ENCODE measurements at places on chromosomes 2 and 18.

DNA sequence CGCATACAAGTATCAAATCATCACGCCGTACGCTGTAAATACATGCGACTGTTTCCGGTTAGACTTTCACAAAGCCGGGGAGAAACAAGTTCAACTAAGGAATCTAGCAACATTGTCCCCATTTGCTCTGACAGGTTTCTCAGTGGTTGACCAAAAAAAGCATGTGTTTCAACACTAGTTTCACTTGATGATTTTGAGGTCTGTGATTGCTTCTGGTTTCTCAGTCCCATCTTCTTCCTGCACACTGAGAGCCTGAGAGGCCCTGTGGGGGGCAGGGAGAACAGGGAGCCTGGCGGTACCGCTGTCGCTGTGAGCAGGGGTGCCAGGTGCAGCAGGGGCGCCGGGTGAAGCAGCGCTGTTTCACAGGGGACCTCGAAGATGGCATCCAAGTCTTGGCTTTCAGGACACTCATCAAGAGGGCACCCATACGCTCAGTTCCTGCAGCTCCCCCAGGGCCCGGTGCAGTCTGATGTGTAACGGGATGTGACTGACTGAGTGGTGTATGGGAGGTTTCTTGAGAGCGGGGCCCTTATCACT lies 270.9 kb downstream of the TWIST2 start:
- no peak overlapping the region for H3K4me3 ChIP-seq
- 0 out of 2 replicates have a peak, but pooled peaks cover 2% of the 10 kb centered on the region for H3K4me1 ChIP-seq
- no peak overlapping the region for H3K27ac ChIP-seq
- DNase-seq, result no peak

- H3K27me3 ChIP-seq, result no peaks in the 10 kb centered on the region
- H3K36me3 ChIP-seq, result no peaks in the 10 kb centered on the region
- no peak for DNase-seq
- H3K4me3 ChIP-seq, result no peak overlapping the region
- peaks cover 25% of the 10 kb centered on the region for H3K4me1 ChIP-seq
Observed at GRCh38 chr18:75183973-75184493, 24.9 kb downstream of the PTGR3 start.

GRCh38 chr18:80070825-80071224 lies 36.6 kb downstream of the RBFA start:
- no peak overlapping the region for H3K4me3 ChIP-seq
- peaks cover 5% of the 10 kb centered on the region for H3K4me1 ChIP-seq
- H3K36me3 ChIP-seq, result peaks cover 8% of the 10 kb centered on the region
- no peak for DNase-seq
- no peak overlapping the region for H3K27ac ChIP-seq
- no peaks in the 10 kb centered on the region for H3K27me3 ChIP-seq

DNA sequence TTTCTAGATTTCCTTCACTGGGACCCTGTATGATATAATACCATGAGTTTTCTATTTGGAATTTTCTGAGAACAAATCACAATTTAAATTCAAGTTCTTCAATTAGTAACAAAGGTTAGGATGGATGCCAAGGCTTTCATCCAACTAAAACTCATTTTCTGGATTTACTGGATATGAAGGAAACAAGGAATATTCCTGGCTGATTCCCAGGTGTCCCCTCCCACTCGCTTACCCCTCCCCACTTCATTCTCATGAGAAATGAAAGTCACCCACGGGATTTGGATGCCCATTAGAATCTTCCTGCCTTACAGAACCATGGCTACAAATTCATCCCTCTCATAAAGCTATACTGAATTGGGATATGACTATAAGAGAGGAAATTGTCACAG lies 40.0 kb downstream of the RNU4ATAC start:
- H3K27me3 ChIP-seq, result no peaks in the 10 kb centered on the region
- no peak overlapping the region for H3K4me3 ChIP-seq
- H3K36me3 ChIP-seq, result no peaks in the 10 kb centered on the region
- DNase-seq, result no peak

DNA sequence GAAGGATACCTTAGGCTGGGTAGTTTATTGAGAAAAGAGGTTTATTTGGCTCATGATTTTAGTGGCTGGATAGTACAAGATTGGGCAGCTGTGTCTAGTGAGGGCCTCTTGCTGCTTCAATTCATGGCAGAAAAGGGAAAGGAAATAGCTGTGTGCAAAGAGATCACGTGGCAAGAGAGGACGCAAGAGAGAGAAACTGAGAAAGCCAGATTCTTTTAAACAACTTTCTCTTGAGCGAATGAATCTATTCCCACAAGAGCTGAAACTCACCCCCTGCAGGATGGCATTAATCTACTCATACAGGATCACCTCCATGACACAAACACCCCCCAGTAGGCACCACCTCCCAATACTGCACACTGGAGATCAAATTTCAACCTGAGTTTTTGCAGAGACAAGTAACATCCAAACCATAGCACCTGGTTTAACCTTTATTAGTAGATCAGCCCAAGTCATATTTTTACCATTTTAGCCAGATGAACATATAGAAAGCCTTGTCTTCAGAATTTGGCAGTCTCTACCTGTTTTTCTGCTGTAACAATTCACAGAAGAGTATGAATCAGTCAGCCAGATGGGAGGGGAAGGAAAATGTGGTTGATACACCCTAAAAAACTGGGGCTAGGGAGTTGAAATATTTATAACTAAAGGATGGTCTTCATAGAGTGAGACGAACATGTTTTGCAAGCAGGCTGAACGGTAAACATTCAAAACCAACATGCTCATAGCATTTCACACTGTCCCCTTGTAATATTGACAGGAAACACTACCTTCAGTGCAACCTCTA lies 73.9 kb upstream of the NCKAP5 start:
- no peak overlapping the region for H3K4me3 ChIP-seq
- no peak for DNase-seq
- H3K4me1 ChIP-seq, result peaks cover 36% of the 10 kb centered on the region
- H3K36me3 ChIP-seq, result no peaks in the 10 kb centered on the region

DNA sequence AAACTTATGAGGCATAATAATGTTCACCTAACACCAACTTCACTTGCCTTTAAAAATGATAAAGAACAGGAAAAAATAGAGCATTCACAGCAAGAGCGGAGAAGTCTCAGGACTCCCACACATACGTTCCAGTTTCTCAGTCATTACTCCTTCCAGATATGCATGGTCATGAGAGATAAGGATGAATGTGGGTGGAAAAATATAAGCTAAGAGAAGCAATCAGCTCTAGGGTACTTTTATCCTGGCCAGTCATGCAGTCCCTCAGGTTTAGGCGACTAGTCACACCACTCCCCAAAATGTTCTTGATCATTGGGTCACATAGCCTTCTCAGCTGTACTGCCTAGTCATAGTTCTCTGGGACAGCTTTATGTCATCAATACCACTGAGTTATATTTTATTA lies 29.2 kb upstream of the CCDC178 start:
- H3K36me3 ChIP-seq, result no peaks in the 10 kb centered on the region
- no peaks in the 10 kb centered on the region for H3K27me3 ChIP-seq
- DNase-seq, result no peak

- no peaks in the 10 kb centered on the region for H3K4me1 ChIP-seq
- DNase-seq, result no peak
- no peak overlapping the region for H3K4me3 ChIP-seq
- no peaks in the 10 kb centered on the region for H3K36me3 ChIP-seq
- no peak overlapping the region for H3K27ac ChIP-seq
- H3K27me3 ChIP-seq, result no peaks in the 10 kb centered on the region
Observed at GRCh38 chr2:209937893-209938292, 64.5 kb upstream of the RPE start.

DNA sequence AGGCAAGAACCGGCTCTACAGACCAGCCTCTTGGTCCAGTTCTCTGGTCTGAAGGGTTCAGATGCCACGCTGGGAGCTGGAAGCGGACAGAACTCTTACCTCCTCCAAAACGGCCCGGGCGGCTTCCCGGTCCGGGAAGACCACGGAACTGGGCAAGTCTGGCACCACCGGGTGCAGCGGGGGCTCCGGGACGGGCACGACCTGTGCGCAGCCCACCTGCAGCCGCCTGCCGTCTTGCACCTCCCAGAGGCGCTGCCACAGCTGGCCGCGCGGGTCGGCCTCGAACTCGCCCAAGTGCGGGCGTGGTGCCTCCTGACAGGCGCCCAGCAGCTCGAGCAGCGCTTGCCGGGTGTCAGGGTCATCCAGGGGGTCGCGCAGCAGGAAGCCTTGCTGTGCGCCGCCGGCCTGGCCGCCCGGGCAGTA lies 773 bp downstream of the CMPK2 start:
- peaks cover 67% of the 10 kb centered on the region for H3K27me3 ChIP-seq
- H3K27ac ChIP-seq, result no peak overlapping the region
- peaks cover 4% of the 10 kb centered on the region for H3K4me1 ChIP-seq
- H3K36me3 ChIP-seq, result peaks cover 42% of the 10 kb centered on the region
- DNase-seq, result peak; percentile 8

- peak; percentile 62 for DNase-seq
- peak overlapping the region; percentile 6 for H3K27ac ChIP-seq
- no peaks in the 10 kb centered on the region for H3K27me3 ChIP-seq
- no peak overlapping the region for H3K4me3 ChIP-seq
Observed at GRCh38 chr2:37271376-37272067, 40.1 kb downstream of the NDUFAF7 start.

DNA sequence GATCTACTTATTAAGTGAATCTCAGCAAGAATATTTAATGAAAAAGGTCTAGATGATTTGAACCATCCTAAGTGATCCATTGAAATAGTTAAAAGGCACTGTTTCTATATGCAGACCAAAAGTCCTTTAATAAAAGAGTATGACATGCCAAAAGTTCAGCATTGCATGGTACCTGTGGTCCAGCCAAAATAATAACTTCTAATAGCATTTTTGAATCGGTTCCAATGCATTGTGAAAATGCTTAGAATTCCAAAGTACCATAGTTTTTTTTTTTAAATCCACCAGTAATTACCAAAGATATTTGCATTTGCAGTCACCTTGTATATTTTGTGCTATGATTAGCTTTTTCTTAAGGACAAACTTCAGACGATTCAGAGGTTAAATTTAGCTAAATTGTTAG lies 79.9 kb downstream of the NYAP2 start:
- DNase-seq, result no peak
- H3K4me3 ChIP-seq, result no peak overlapping the region
- no peaks in the 10 kb centered on the region for H3K4me1 ChIP-seq
- H3K27ac ChIP-seq, result no peak overlapping the region

- H3K4me1 ChIP-seq, result no peaks in the 10 kb centered on the region
- no peaks in the 10 kb centered on the region for H3K27me3 ChIP-seq
- peaks cover 10% of the 10 kb centered on the region for H3K36me3 ChIP-seq
- DNase-seq, result no peak
Observed at GRCh38 chr2:208607694-208608093, 201.1 kb downstream of the PTH2R start.

GRCh38 chr2:224572338-224572737 lies 12.8 kb downstream of the CUL3 start:
- DNase-seq, result no peak
- no peak overlapping the region for H3K4me3 ChIP-seq
- H3K27ac ChIP-seq, result 0 out of 2 replicates have a peak overlapping the region, but pooled peaks have one; percentile 38
- H3K27me3 ChIP-seq, result no peaks in the 10 kb centered on the region
- H3K36me3 ChIP-seq, result peaks cover 6% of the 10 kb centered on the region

- H3K27ac ChIP-seq, result no peak within 1 kb of the TSS
- H3K27me3 ChIP-seq, result peaks cover 63% of the 10 kb centered on the region
- H3K4me3 ChIP-seq, result peak within 1 kb of the TSS; percentile 83
- H3K4me1 ChIP-seq, result peaks cover 45% of the 10 kb centered on the region
- no peaks in the 10 kb centered on the region for H3K36me3 ChIP-seq
Observed at GRCh38 chr2:138779781-138780445, at the start of gene NXPH2. Gene NXPH2, minus strand, starts transcription at chr2:138780390. Its CDS starts 149 bp downstream, at chr2:138780241.

DNA sequence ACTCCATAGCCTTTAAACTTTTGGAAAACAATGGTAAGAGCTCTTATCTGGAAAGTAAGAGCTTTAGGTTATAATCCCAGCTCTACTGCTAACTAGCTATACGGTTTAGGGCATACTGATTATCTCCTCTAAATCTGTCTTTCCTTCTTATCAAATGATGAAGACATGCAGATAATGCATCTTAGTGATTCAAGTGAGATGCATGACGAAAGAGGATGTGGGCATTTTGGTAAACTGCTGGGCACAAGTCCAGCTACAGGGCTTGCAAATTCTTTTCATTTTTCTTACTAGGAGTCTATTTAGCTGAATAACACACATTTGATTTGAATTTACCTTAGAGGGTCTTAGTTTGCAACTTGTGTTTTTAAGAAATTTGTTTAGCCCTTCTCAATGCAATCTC lies 1604.8 kb upstream of the ZEB2 start:
- H3K4me3 ChIP-seq, result no peak overlapping the region
- H3K36me3 ChIP-seq, result no peaks in the 10 kb centered on the region
- peaks cover 10% of the 10 kb centered on the region for H3K4me1 ChIP-seq
- H3K27ac ChIP-seq, result no peak overlapping the region

- no peak overlapping the region for H3K4me3 ChIP-seq
- H3K27ac ChIP-seq, result no peak overlapping the region
- peaks cover 19% of the 10 kb centered on the region for H3K36me3 ChIP-seq
- no peak for DNase-seq
Observed at GRCh38 chr18:8835521-8835953, 130.2 kb downstream of the MTCL1 start.

DNA sequence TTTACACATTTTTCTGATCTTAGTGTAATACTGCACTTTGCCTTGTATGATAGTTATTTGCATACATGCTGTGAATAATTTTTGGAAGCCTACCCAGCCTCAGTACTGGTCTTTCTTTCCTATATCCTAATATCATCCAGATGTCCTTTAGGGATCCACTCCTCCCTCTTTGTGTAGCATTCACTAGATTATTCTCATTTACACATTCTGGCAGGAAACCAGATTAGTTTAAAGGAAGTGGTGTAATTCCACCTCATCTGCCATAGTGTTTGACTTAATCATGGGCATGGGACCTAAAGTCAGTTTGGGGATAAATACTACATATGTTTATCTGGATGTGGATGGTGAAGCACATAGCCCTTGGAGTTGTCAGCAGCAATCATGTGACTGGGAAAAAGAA lies 444.9 kb upstream of the MAP2 start:
- no peaks in the 10 kb centered on the region for H3K27me3 ChIP-seq
- no peak overlapping the region for H3K4me3 ChIP-seq
- no peaks in the 10 kb centered on the region for H3K36me3 ChIP-seq
- H3K4me1 ChIP-seq, result no peaks in the 10 kb centered on the region
- DNase-seq, result no peak

DNA sequence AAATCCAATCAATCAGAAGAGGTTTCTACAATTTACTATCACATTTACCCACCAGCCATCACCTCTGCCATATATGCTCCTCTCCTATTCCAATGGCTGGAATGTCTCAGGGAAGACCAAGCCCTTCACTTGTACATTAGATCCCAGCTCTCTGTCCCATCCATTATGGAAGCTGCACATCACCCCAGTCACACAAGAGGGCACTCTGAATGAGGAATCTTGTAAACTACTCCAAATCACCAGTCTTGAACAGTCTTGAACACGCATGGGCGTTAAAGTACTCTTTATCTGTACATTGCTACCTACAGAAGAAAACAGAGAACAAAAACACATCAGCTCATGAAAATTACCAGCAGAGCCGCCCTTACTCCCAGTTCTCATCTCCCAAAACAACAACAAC lies 38.7 kb downstream of the ZC3H8 start:
- H3K27me3 ChIP-seq, result no peaks in the 10 kb centered on the region
- peaks cover 18% of the 10 kb centered on the region for H3K36me3 ChIP-seq
- no peak overlapping the region for H3K27ac ChIP-seq
- no peaks in the 10 kb centered on the region for H3K4me1 ChIP-seq
- H3K4me3 ChIP-seq, result no peak overlapping the region
